Activated naive CD4-positive, alpha-beta T cell treated with anti-CD3 and anti-CD28 coated beads, Interleukin-2, amount 50 U/mL, for 72 hours (primary cell): ENCODE measurements at places on chromosomes 1 and 21. TPM values are rescaled to one million over a fixed set of nuclear protein-coding genes. Genes with fewer than 3 reads are reported as not detected.

Gene LCE1C
- total RNA-seq, result not detected

Gene WNT2B
- total RNA-seq, result 0.16 TPM

Gene SRGAP2C
- total RNA-seq, result 12.5 TPM

Gene SFN
- total RNA-seq, result 1.1 TPM

Gene RHCE
- total RNA-seq, result not detected

Gene IKBKE
- 40.7 TPM for total RNA-seq

Gene PRUNE1
- total RNA-seq, result 20.7 TPM

Gene CCT8
- total RNA-seq, result 420 TPM

GRCh38 chr1:166258017-166258416 lies 91.2 kb upstream of the FAM78B start:
- no peak for DNase-seq

DNA sequence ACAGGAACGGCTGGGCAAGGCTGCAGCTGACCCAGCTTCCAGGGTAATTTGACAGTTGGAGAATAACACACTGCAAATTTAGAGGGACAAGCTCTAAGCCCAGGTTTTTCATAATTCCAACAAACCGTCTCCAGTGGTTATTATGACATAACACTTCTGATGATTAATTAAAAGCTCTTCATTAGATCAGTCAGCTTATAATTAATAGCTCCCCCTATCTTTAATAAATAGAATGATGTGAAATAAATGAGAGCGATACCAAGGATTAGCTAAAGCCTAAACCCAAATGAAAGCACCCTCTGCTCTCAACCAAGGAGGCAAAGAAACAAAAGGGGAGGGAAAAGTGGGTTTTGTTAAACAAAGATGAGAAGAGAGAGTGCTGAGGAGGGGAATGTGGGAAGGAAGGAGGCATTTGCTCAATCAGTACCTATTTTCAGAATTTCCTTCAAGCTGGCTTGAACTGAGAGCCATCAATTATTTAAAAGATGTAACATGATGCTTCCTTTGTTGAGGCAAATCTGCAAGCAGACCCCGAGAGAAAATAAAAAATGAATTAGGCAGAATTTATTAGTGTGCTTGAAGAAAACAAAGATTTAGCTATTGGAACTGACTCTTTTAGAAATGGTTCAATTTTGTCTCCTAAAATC lies 221.8 kb upstream of the ESRRG start:
- DNase-seq, result no peak

DNA sequence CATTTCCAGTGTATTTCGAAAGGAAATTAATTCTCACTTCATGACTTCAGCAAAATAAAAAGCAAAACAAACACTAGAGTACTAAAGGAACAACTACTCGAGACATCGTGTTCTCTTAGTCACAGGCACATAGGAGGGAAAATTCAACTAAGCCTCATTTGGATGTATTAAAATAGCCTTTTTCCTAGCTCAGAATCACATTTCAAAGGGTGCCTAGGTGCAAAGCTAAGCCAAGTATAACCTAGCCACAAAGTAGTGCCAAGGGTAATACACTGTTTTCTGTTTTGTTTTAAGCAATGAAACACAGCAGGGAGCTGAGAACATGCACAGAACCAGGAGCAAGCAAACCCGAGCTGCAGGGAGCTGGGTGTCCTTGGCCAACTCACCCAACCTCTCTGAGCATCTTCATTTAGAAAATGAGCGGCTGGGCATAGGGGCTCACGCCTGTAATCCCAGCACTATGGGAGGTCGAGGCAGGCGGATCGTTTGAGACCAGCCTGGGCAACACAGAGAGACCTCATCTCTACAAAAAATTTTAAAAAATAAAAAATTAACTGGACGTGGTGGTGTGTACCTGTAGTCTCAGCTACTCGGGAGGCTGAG lies 26.6 kb upstream of the ACBD6 start:
- DNase-seq, result no peak

DNA sequence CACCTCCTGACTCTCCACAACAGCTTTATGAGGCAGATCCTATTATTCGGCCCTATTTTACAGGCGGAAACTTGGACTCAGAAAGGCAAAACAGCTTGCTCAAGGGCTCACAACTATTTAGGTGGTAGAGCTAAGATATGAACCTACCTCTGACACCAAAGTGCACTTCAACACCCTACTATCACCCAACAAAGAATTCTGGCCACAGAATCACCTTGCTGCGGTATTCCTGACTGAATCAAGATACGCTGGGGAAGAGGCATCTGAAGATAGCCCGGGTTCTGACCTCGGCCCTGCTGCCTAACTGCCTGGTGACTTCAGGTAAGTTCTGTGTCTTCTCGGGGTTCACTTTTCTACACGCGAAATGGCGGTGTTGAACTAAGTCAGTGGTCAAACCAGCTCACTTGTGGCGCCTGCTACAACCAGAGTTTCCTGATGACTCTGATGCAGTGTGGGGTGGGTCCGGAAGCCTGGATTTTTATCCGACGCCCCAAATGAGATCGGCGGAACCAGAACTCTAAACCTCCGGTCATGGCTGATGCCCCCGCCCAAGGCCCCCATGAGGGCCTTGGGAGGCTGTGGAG lies 608 bp downstream of the PEF1 start:
- no peak for DNase-seq

- DNase-seq, result no peak
Measured at GRCh38 chr1:6923955-6924881, 139.0 kb downstream of the CAMTA1 start.

- DNase-seq, result no peak
Measured at GRCh38 chr1:211710566-211711314, 35.3 kb upstream of the NEK2 start.

DNA sequence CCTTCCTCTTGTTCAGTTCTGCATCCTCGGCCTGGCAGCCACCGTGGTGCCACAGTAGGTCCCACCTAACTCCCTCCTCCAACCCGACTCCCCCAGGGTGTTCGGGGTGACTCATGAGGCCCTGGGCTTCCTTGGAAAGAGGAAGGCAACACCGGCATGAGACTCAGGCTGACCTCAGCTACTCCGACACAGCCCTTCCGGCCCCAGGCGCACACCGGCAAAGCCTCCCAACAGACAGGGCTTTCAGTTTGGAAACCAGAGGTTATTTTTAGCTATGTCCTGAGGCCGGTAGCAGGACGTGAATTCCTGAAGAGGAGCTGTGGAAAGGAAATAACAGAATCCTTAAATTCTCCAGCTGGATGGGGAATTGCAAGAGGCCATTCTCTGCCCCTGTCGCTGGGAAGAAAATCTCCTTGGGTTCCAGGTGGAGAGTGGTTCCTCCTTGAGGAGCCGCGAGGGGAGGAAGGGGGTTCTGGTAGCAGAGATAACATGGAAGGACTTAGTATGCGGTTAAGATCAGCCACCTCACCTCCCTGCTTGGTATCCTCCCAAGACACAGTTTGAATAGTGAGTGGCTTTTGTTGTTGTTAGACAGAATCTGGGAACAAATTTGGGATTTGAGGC lies 24.4 kb downstream of the PLXNA2 start:
- DNase-seq, result no peak
